Germinal center (tissue), 1 donor: ENCODE measurements at places on chromosomes 12 and 14.

GRCh38 chr12:64633940-64634337 is 23.6 kb downstream of the RASSF3 start:
- DNase-seq = no peak

DNA sequence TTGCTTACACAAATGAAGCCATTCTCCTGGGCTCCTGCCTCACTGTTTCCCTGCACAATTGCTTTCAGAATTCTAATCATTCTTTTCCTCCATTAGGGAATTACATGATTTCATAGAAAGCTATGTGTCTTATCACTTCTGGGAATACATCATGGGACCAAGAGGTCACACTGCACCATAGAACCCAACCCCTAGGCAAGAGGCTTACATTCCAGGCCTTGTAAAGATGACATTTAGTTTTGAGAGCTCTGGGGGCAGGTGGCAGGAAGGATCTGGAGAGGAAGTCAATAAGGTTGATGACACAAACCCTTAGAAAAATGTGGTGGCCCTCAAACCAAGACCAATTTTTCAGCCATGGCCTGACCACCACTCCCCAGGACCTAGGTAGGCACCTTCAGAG is 57.1 kb downstream of the NUAK1 start:
- DNase-seq = no peak

DNA sequence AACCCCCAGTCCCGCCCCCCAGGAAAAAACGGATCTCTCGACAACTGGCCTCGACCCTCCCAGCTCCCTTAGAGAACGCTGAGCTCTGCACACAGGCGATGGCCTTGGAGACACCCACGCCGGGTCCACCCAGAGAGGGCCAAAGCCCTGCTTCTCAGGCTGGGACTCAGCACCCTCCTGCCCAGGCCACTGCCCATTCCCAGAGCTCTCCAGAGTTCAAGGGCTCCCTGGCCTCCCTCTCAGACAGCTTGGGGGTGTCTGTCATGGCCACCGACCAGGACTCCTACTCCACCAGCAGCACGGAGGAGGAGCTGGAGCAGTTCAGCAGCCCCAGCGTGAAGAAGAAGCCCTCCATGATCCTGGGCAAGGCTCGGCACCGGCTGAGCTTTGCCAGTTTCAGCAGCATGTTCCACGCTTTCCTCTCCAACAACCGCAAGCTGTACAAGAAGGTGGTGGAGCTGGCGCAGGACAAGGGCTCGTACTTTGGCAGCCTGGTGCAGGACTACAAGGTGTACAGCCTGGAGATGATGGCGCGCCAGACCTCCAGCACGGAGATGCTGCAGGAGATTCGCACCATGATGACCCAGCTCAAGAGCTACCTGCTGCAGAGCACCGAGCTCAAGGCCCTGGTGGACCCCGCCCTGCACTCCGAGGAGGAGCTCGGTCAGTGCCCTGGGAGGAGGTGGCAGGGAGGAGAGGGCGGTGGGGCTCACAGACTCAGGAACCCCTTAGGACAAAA is 95.8 kb downstream of the LGMN start:
- DNase-seq = no peak

GRCh38 chr12:94074980-94075629 is 73.3 kb upstream of the PLXNC1 start:
- DNase-seq = no peak

GRCh38 chr14:70021548-70022220 is 142.5 kb downstream of the SMOC1 start:
- DNase-seq = no peak

DNA sequence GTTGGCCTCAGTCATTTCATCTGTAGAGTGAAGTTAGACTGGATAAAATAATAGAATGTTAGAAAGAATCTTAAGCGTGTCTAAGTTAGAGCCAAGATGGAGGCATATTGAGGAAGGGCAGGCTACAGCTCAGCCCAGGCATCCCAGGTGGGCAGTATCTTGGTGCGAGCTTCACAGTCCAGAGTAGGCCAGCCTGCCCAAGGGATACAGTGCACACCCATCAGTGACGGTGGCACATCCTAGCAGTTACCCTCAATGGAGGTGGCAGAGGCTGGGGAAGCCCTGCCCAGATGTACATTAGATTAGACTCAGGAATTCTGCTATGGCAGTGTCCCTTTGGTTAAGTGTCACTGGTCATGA is 21.5 kb downstream of the TULP3 start:
- DNase-seq = no peak
